ENCODE measurements at places on chromosomes 2 and 18.

DNA sequence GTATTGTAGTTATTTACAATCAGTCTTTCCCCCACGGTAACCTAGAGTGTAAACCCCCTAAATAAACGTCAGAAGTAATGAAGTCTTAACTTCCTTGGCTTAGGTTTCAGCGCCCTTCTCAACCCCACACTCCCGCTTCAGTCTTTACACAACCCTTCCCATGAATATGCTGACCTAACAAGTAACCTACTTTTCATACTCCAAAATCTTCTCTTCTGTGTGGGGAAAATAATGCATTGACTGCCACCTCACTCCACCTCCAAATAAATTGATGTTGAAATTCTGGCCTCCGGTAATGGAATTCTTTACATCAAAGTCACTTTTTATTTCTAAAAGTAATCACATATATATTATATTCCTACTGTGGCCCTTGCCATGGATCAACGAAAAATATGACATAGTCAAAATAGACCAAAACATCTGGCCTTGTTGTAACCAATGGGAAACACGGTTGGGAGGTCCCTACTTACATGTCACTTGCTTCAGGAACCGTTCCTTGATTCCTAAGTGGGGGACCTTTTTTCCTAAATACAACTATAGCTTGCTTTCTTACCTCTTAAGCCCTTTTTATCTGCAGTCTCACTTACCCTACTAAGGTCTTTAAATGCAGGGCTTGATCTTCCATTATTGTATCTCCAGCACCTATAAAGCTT lies 961 bp downstream of the GEN1 start:
- DNase-seq, result no peak

DNA sequence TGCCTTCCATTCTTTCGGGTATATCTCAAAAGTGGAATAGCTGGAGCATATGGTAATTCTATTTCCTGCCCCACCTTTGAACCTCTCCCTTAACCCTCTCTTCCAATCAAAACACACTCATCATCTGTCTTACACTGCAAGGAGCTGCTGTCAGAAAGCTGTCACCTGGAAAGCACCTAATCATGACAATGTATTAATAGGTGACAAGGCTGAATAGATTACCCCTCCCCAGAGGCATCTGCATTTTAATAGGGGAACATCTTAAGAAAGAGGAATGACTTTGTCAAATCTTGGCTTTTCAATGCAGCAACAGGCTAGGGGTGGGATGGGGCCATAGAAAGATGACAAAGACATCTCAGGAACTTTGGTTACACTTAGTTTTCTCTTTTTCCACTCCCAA lies 41.3 kb downstream of the CHMP3 start:
- DNase-seq, result no peak

DNA sequence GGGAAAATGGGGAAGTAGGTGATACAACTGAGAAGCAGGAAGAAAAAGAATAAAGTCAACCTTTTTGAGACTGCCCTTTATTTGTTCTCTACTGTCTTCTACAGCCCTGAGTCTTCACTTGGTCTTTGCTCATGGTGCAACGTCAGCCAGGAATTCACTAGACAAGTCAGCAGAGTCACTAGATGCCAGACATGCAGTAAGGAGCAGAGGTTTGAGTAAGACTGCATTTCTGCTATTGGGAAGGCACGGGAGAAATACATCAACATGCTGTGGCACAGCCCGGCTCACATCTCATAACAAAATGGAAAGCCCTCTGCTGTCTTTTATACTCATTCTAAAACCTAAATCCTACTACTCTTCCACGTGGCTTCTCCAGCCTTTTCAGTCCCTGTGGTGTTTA lies 67.1 kb downstream of the PRELID3A start:
- no peak for DNase-seq

DNA sequence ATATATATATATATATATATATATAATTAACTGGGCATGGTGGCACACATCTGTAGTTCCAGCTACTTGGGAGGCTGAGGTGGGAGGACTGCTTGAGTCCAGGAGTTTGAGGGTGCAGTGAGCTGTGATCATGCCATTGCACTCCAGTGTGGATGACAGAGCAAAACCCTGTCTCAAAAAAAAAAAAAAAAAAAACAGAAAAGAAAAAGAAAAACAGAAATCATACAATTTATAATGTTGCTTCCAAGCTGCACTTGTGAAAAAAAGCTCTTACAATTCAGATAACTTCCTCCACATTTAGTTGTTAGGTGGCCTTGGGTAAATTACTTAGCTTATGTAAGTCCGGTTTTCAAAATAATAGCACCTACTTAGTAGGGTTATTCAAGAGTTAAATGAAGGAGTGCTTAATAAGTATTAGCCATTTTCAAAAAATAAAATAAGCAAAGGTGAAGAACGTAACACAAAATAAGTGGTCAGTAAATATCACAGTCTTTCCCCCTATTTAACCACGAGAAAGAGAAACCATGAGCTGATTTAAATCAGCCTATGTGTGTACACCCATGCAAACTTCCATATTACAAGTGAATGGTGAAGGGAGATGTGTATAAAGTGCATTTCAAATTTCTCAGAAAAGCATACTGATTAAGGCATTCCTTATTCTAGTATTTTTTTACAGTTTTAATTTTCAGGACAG lies 2.3 kb downstream of the WIPF1 start:
- no peak for DNase-seq

DNA sequence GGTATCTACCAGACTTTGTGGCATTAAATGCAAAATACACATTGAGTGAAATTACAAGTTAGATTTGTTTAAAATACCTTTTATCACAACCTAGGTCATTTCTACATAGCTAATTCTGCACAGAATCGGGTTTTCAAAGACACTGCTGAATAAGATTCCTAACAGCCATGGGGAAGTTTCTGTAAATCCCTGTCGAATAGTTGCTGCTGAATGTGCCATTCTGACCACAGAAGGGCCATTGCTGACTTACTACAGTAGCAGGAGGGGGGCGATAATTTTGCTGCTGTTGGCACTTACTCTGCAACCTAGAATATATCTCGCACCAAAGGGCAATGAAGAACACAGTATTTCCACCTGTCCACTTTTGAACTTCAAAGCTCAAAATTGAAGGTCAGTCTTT lies 232.8 kb downstream of the TCF4 start:
- DNase-seq, result no peak

- no peak for DNase-seq
Measured at GRCh38 chr18:45012286-45012685, 331.6 kb downstream of the SETBP1 start.

GRCh38 chr2:160339726-160340125 lies 139.7 kb upstream of the ITGB6 start:
- no peak for DNase-seq

- no peak for DNase-seq
Measured at GRCh38 chr18:71405169-71405809, 1116.4 kb downstream of the SOCS6 start.

GRCh38 chr2:33090553-33091134 lies 143.9 kb downstream of the LTBP1 start:
- no peak for DNase-seq

DNA sequence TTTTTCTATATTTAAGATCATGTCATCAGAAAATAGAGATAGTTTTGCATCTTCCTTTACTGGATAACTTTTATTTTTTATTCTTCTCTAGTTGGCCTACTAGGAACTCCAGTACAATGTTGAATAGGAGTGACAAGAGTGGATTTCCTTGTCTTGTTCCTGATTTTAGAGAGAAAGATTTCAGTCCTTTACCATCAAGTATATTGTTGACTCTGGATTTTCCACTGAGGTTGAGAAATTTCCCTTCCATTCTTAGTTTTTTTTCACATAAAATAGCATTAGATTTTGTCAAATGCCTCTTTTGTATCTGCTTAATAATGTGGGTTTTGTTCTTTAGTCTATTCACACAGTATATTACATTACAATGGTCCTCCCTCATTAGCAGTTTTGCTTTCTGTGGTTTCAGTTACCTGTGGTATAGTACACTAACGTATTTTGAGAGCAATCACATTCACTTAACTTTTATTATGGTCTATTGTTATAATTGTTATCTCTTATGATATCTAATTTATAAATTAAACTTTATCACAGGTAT lies 105.5 kb downstream of the THADA start:
- DNase-seq, result no peak

DNA sequence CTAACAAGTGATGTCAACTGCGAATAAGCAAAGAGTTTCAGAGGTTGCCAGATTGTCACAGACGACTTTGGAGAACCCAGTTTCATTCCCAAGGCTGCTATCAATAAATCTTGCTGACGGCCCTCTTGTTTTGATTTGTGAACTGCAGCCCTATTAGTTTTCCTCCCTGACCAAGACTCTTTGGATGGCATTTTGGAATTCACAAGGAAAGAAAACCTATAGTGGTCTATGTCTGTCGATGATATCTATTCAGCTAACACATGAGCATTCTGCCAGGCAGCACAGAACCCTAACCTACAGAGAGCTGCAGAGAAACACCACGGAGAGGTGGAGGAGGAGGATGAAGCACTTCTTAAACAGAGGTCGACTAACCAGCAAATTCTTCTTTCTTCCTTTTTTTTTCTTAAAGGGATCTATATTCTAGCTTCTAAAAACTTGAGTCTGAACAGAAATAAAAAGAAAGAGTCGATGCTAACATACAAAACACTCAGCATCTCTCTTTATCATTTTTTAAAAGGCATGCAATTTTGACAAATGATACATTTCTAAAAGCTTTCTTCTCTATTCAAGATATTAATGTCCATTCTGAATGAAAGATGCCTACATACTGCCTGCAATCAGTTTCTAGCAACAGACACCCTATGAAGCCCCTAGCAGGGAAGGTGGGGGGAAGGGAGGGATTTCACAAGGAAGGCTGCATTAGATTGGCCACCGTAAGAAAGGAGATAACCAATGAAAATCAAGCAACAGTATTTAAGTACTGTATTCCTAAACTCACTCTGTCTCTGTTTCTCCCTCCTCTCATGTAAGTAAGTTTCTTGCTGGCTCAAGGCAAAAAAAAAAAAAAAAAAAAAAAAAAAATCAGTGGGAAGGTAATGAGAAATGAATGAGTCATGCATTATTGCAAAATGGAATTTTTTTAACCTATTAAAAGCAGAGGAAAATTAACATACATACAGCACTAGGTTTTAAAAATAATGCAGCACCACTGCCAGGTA lies 83.0 kb upstream of the CHRNA1 start:
- no peak for DNase-seq

DNA sequence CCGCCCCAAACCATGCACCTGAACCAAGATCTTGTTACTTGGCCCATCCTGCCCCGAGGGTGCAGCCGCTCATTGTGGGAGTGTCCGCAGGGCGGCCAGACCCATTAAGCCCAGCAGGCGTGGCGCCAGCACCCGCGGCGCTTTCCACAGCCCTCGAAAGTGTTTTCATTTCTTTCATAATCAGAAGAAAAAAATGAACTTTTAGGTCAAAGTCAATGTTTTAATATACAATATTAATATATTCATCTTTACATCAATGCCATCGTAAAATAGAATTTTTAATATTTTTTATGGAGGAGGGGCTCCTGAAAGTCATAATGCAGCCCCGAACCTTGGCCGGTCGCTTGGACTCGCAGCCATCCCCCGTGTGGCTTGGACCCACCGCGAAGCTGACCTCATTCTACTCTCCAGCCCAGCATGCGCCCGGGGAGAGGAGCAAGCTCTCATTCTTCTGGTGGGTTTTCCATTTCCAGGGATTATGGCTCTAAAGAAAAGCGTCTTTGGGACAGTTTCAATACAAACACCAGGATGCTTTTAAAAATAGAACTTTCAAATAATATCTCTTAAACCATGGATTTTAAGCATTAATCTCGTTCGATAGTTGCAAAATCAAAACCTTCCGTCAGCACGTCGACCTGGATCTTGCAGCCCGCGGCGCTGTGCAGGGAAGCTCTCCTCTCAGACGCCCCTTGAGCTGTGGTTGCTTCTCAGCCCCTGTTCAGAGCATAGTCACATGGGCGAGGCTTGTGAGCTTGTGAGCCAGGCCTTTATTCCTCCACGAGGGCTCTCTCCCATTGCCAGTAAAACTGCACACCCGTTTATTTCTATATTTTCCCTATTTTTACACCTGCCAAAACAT lies 17.2 kb upstream of the ASB1 start:
- no peak for DNase-seq

- DNase-seq, result no peak
Measured at GRCh38 chr2:222998459-222998858, 53.5 kb upstream of the KCNE4 start.

DNA sequence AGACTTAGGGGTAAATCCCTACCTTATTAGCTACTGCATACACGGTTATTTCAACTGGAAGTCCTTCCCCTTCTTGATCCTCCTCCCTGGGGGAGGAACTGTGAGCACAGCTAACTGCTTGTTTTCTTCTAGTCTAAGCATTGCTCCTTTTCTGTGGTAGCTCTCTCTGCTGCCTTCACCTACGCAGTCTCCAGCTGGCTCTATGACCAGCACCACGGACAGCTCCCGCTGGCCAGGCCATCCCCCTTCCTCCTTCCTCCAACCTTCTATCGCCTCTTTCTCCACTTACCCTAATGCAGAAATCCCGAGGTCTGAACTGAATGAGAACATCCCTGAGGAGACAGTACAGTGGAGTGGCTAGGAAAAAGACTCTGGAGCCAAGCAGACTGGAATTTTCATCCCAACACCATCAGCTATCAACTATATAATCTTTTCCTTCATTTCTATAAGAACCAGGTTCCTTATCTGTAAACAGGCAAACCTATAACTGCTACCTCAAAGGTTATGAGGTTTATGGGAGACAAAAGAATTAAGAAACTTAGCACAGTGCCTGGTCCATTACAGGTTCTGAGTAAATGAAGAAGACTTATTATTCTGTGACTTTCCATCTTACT lies 4.7 kb upstream of the CFAP65 start:
- no peak for DNase-seq

DNA sequence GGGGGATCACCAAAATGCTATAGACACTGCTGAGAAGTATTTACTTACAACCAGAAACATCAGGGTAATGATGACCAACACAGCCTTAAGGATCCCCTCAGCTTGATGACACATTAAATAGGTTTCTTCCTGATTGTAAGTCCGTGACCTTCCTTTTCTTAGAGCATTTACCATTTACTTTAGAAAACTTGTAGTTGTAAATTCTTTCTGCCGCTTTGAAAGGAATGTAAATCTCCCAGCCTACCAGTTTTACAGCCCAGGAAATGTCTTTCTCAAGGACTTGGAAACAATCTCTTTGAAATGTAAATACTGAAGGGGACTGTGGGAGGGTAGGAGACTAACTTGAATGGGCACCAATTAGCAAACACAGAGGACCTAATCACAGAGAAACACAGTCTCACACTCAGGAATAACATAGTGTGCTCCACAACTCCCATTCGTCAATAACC lies 278.6 kb downstream of the DSC3 start:
- DNase-seq, result no peak

GRCh38 chr18:55927831-55928230 lies 339.8 kb upstream of the TCF4 start:
- DNase-seq, result no peak

GRCh38 chr2:180227461-180227860 lies 220.4 kb upstream of the CWC22 start:
- DNase-seq, result no peak

DNA sequence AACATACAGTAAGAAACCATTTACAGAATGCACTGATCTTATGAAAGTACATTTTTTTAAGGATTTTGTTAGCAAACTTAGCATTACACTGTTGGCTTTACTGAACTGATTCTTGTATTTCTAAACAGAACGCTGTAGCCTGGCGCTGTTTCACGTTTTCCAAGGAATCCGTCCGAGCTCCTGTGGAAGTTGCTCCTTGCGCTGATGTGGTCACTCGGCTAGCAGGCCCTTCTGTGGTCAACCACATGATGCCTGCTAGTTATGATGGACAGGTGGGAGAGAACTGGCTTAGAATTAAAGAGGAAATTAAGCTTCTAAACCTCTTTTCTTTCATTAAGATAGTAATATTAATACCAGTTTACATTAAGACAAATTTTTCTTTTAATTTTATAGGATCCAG lies 76.8 kb downstream of the CEP192 start:
- DNase-seq, result no peak

GRCh38 chr2:69950241-69950640 lies 11.2 kb downstream of the ASPRV1 start:
- DNase-seq, result no peak
